ENCODE measurements at places on chromosomes 16 and 17. TPM values are rescaled to one million over a fixed set of nuclear protein-coding genes. Genes with fewer than 3 reads are reported as not detected.

- DNase-seq = no peak
Measured at GRCh38 chr17:57909551-57909950, 45.7 kb downstream of the CUEDC1 start.

DNA sequence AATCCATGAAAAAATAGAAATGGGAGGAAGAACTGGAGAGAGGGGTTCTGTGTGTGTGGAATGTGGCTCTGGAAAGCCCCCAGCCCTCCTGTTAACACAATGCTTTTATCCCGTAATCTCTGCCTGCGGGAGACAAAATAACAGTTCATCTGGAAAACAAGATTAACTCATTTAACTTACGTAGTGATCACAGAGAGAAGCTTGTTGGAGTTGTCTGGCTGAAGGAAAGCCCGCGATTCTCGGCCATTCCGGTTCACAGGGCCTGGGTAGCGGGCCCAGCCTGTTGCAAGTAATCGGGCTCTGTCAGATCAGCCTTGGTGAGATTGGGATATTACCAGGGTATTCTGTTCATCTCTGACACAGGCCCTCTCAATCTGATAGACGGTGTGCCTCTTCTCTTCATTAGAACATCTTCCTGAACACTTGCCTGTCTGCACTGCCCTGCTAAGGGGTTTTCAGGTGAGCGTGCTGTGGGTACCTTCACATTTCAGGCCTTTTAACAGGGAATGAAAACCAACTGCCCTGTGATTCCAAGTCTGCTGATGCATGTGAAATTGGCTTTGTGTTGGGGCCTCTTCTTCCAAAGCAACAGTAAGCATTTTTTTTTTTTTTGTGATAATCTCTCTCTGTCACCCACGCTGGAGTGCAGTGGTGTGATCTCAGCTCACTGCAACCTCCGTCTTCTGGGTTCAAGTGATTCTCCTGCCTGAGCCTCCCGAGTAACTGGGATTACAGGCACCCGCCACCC, 609.9 kb downstream of the WWOX start:
- DNase-seq = no peak

- DNase-seq = no peak
Measured at GRCh38 chr16:19542138-19542821, 13.2 kb upstream of the VPS35L start.

DNA sequence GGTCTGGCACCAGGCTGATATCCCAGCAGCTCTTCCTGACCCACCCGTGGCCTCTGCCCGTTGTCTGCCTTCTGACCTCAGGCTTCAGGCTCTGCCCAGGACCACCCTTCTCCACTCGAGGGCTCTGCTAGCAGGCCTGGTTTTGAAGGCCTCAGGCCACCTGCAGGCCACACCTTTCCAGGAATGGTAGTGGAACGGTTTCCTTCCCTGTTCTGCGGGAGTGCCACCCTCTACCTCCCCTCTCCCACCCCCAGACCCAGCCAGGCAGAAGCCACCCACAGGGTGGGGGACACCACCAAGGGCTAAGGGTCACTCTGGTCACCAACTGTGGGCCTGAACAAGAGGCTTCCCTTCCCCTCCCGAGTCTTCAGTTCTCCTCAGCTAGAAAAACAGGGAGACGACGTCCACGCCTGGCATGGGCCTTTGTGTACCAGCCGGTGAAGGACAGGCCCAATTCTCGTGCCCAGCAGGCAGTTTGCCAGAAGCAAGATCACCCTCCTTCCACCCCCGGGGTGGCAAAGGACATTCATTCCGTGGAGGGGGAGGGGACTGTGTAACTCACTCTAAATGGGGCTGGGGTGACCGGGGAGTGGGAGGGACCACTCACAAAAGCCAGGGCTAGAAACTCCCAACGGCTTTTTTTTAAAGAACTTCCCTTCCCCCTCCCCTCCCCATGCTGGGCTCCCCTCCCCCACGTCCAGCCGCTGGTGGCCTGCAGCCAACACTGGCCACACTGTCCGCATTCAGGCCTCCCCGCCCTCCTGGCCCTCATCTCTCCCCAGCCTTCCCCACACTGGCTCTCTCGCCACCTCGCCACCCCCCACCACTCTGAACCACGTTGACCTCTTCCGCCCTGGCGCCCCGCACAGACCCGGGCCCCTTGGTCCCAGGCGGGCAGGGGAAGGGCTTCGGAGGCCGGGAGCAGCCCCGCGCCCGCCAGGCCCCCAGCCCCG, 7.7 kb downstream of the CBX4 start:
- no peak for DNase-seq

- no peak for DNase-seq
Measured at GRCh38 chr17:39752241-39752881, 14.6 kb downstream of the GRB7 start.

GRCh38 chr17:5121186-5121841, 5.5 kb downstream of the USP6 start:
- DNase-seq = no peak

DNA sequence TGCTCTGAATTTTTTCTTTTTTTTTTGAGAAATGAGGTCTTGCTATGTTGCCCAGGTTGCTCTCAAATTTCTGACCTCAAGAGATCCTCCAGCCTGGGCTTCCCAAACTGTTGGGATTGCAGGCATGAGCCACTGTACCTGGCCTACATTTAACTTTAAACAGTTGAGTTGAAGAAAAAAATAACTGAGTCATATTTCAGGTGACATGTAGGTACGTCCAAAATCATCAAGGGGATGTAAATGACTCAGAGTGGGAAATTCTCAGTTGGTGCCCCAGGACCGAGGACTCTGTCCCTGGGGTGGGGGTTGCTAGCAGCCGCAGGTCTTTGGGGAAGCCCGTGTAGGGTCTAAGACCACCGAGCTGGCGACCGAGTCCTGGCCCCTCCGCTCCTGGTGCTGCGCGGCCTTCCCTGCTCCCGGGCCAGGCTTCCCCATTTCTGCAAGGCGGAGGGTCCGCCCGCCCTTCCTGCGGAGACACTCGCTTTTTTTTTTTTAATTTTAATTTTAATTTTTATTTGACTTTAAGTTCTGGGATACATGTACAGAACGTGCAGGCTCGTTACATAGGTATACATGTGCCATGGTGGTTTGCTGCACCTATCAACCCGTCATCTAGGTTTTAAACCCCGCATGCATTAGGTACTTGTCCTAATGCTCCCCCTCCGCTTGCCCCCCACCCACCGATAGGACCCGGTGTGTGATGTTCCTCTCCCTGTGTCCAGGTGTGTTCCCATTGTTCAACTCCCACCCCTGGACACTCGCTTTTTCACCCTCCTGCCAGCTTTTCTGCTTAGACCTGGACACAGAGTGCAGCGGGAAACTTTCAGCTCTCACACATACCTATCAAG, 12.7 kb upstream of the N4BP1 start:
- no peak for DNase-seq

GRCh38 chr17:64196601-64197000, 66.5 kb downstream of the TEX2 start:
- no peak for DNase-seq

DNA sequence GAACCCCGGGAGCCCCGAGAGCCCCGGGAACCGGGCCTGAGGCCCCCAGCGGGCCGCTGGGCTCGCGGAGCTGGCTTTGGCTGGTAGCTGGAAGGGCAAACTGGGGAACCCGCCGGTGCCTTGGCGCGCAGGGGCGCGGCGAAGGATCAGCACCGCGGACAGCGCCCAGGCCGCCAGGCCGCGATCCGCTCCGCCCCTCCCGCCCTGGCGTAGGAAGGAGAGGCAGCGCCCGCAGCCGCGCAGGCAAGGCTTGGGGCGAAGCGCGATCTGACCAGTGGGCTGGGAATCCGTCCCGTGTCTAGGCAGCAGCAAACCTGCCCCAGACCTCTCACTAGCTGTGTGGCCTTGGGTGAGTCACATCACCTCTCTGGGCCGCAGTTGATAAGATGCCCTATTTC, 331 bp upstream of the CCDC92B start:
- DNase-seq = no peak

GRCh38 chr17:72119873-72120641, 763 bp upstream of the SOX9 start:
- DNase-seq = no peak

- no peak for DNase-seq
Measured at GRCh38 chr16:79892278-79892677, 291.7 kb upstream of the MAF start.

GRCh38 chr17:35368081-35368830, 5.2 kb downstream of the SLFN11 start:
- DNase-seq = no peak

DNA sequence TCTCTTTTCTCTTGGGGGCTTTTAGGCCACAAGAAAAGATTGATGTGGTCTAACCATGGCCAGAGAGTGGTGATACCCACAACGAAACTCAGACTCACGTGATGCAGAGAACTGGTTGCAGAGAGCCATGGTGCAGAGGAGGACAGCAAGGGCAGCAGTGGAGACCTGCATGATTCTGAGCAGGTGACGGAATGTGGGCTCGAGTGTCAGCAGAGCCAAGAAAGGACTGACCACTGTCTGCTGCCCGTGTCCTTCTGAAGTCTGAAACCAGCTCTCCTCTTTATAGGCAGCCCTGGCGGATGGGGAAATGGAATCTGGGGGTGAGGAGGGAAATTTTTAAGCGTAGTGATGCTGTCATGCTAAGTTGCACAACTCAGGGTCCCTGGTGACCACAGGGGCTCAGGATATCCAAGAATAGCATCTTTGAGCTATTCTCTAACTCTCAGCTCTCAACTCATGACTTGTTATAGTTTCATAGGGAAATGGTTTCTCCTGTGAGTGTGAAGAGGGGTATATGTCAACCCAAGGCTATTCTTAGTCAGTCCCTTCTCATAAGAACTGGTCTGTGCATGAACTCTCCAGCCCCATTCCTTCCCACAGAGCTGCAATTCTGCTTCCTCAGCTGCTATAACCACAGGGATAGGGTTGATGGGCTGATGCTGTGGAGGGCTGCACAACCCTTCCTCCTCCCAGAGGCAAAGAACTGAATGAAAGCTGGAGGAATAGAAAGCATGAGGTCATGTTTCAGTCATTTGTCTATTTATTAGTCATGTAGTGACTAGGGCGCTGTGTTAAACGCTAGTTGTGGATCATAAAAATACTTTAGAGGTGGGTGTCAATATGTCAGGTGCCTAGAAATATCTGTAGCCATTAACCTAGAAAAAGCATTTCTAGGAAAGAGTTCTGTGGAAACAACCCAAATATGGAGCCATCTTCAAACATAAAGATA, at the start of gene CCL3:
Gene CCL3 (minus strand): TSS at position 256 of the 949 bp plus-strand sequence. CDS start 85 bp downstream, at position 171.
- no peak for DNase-seq

DNA sequence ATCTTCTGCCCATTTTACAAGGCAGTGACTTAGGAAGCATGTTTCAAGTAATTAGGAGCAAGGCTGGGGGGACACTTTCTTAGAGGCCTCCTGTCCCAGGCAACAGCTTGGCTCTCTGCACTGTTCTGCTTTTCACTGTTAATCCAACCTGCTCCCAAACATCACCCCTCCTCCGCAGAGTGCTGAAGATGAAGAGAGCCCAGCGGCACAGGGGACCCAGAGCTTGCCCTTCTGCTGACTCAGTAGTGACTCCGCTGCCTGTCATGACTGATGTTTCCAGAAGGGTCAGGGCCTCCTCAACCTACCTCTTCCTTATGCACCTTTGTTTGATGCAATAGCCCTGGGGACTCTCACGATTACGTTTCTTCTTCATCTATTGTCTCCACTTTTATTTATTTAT, 38.9 kb upstream of the NDRG4 start:
- no peak for DNase-seq

- no peak for DNase-seq
Measured at GRCh38 chr16:5709889-5710288, 612.3 kb upstream of the EEF2KMT start.

DNA sequence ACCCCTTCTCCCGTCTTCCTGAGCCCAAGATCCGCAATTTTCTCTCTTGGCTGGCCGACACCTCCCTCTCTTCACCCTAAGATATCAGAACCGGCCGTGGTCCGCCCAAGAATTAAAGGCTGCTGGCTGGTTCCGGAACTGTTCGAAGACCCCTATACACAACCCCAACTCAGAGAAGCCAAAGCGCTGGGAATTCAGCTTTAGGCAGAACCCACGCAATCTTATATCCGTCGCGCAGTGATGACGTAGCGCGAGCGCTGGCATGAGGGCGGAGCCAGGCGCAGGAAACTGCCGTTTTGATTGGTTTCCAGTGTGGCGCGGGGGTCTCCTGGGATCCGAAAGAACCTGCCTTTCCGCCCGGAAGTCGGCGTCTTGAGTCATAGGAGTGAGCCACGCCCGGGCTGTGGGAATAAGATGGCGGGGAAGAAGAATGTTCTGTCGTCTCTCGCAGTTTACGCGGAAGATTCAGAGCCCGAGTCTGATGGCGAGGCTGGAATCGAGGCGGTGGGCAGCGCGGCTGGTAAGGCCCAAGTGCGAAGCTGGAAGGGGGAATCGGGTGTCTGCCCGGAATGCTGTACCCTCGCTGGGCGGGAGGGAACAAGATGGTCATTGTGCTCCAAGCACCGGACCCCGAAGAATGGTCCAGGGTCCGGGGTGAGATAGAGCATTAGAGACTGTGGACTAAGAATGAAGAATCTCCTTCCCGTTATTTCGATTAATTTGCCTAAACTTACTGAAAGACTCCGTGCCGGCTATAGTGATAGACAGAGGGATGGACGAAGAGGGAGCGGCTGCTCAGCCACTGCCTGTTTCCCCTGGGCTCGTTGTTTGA, at the start of the genes RECQL5 and SAP30BP:
Gene RECQL5 (minus strand): TSS at position 196 of the 832 bp plus-strand sequence. CDS start 597 bp downstream, outside the sequence.
Gene SAP30BP (plus strand): TSS at position 380 of the 832 bp plus-strand sequence. CDS start 35 bp downstream, at position 415.
- DNase-seq = peak; percentile 92

DNA sequence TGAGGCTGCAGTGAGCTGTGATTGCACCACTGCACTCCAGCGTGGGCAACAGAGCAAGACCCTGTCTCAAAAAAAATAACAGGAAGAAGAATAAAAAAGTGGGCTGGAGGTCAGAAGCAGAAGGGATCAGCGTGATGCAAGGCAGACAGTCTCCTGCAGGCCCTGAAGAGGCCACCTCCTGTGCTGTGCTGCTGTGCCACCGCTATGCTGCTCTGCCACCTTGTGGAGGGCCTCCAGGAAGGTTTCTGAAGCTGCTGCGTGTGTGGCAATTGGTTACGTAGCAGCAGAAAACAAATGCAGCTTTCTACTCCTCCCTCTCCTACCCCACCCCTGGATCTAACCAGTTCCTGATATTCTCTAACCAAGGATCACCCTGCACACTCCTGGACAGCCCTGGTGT, 815.5 kb downstream of the KCNJ18 start:
- DNase-seq = no peak

DNA sequence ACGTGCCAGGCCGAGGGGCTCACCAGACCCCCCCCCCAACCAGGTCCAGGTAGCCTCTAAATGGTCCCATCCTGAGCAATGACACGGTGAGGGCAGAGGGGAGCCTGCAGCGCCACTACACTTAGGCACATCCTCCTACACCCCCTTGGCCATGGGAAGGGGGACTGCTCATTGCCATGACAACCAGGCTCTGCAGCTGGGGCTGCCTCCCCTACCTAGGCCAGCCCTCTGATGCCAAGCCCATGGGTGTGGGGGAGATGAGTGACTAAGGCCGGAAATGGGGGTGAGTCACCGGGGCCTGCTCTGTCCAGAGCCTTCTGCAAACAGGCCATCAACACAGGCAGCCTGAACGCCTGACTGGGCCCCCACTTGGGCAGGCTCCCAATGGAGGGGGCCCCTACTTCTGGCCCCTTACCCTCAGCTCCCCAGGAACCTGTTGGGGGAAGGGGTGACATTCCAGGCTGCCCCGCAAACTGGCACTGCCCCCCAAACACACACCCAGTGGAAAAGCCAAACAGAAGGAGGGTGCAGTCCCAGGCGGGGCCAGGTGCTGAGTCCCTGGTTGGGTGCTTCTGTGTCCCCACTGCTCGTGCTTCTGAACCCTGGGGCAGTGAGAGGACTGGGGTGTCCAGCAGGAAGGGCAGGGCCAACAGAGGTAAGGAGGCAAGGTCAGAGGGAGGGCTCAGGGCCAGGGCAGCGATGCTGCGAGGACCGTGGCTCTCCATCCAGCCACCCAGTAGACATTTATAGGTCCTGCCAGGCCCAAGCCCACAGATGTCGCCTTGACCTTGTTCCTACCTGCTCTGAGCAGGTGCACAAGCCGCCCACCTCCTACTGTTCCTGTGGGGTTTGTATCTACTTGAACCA, 8.2 kb downstream of the PLCD3 start:
- DNase-seq = peak; percentile 69

The GPRC5C gene
- 67.0 TPM for total RNA-seq

The ZPBP2 gene
- total RNA-seq = not detected

The FBXL16 gene
- not detected for total RNA-seq

The PAFAH1B1 gene
- 102 TPM for total RNA-seq

All from thoracic aorta (tissue), 2 donors.